ENCODE measurements at places on chromosomes 1 and 21.
A peak's percentile ranks its signal among the peaks of the same experiment; 100 is the strongest.

DNA sequence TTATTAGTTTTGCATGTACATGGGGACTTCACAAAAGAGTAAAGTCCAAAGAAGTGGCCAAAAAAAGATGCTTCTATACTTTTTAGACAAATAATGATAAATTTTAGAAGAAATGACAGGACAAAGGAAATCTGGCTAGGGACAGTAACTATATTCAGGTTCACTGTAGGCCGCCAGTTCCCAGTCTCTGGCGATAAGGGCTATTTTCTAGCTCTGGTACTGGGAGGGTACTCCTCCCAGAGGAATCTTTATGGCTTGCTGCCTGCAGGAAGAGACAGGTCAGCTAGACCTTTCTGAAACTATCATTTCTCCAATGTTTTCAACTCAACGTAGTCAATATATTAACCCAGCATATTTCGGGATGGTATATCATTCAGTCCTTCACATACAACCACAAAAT lies 37.5 kb upstream of the RGS2 start:
- DNase-seq, result no peak

DNA sequence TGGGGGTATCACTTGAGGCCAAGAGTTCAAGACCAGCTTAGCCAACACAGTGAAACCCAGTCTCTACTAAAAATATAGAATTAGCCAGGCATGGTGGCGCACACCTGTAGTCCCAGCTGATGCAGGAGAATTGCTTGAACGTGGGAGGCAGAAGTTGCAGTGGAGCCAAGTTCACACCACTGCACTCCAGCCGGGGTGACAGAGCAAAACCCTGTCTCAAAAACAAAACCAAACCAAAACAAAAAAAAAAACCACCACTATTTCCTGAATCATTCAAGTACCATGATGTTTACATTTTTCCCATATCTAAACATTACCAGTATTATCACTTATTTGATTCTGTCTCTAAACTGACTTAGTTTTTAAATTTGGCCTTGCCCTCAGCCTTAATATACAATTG lies 29.5 kb downstream of the TUT4 start:
- no peak for DNase-seq

- DNase-seq, result peak; percentile 8
Observed at GRCh38 chr1:64686828-64687724, 57.8 kb upstream of the RAVER2 start.

DNA sequence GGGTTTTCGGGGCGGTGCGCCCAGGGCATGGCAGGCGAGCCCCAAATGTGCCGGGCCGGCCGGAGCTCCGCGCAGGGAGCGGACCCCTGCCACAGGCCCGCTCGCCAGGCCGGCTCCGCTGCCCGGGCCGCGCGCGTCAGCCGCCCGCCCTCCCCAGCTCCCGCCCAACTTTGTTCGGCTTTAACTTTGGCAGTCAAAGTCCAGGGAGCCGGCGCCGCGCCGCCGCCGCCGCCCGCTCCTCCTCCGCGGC lies 488 bp downstream of the SLC35D1 start:
- DNase-seq, result peak; percentile 29

DNA sequence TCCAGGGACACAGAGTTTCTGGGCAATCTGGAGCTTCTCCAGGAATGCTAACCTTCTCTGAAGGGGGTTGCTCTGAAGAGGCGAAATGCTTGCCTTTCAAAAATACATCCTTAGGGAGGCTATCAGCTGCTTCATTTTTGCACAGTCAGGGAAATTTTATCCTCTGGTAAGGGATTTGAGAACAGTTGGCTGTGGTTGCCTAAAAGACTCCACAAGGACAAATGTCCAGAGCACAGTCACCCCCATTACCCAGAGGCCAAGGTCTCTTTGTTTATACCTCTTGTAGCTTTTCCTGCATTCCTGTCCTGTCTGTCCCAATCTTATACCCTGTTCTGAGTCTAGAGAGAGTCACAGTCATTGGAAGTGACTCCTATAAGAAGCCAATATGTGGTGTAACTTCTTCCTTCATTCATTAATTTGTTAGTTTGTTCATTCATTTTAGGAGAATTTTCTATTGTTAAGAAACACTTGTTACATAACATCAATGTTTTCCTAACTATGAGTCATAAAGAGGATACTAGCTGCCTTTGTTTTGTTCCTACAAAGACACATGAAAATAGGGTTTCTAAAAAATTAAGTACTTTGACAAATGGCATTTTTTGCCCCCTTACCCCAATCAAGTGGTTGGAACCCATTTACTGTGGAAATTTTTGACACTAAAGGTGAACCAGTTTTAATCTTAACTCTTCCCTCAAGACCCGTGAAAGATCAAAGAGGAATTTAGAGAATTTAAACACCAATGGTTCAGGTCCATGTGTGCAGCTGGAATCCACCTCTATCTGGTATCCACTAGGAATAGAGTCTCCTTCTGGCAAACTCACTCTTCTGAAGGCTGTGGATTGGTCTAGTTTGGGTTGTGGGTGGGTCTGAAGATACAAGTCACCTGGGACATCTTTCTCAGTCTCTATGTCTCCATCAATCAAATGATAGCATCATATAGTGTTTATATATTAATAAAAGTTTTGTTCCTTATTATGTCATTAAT lies 47.1 kb downstream of the GPR88 start:
- DNase-seq, result no peak

DNA sequence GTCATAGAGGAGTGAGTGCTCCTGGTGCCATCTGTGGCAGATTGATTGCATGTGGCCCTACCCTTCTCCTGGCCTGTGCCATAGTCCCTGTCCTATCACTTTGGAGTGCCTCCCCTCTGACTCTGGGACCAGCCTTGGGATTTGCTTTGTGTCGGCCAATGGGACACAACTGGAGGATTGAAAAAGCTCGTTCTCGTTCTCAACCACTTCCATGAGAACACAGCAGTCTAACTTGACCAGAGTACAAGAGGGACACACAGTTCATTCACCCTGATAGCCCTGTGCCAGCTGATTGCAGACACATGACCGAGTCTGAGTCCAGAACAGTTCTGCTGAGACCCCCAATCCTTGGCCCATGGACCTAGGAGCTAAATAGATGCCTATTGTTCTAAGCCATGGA lies 47.8 kb downstream of the C1orf198 start:
- DNase-seq, result no peak

- DNase-seq, result no peak
Observed at GRCh38 chr1:4801192-4801924, 146.9 kb downstream of the AJAP1 start.
